ENCODE measurements at places on chromosomes 3 and 15.

- DNase-seq: no peak
Measured at GRCh38 chr3:76383781-76384180, 598.4 kb upstream of the ZNF717 start.

DNA sequence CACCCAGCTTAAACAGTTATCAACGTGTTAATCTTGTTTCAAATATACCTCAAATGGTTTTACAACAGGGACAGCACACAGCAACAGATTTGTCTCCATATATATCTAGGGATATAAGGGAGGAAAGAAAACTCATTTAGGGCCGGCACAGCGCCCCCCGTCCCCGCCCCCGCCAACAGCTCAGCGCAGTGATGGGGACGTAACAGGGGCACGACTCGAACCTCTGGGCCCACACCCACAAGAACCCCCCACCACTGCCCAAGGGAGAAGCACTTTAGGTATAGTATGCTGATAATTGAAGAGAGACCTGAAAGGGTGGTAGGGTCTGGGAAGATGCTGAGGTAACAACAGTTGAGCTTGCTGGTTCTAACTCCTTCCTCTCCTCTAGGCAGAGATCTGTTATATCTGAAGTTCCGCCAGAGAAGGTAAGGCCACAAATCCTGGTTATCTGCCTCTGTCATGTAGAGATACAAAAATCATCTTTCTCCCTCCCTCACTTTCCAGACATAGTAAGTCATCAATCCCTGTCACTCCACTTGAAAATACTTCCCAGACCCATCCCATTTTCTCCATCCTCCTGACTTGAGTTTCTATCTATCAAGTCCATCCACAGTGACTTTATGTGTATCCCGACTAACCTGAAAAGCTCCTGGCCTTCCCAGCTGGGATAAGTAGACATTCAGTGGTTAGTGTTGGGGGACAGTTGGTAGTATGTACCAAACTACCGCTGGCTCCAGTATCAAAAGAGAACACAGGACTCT lies 126.9 kb downstream of the PDZRN3 start:
- no peak for DNase-seq

- DNase-seq: no peak
Measured at GRCh38 chr3:118557513-118557912, 477.1 kb downstream of the IGSF11 start.

DNA sequence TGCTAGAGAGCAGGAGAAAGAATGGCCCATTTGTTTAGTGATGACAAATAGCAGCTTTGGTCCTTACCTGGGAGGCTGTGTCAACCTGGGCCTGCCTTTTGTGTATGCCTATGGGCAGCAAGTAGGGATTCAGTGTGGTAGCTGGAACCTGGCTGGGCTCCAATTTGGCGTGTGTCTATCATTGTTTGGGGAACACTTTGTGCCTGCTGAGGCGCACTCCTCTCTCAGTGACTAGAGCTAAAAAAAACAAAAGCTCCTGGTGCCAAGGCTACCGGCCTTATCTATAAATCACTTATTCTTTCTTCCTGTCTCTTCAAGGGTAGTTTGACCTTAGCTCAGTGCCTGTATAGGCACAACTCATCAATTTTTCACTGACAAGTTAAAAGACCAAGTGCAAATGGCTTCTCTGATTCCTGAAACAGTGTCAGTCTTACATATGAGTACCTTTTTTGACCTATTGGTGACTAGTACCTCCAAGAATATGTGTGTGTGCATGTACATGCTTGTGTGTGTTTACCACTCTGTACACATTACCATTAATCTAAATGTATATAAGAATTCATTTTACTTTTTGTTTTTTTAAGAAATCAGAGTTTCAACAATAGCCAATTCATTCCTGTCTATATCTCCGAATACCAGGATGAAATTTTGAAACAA lies 54.6 kb downstream of the GMNC start:
- no peak for DNase-seq

DNA sequence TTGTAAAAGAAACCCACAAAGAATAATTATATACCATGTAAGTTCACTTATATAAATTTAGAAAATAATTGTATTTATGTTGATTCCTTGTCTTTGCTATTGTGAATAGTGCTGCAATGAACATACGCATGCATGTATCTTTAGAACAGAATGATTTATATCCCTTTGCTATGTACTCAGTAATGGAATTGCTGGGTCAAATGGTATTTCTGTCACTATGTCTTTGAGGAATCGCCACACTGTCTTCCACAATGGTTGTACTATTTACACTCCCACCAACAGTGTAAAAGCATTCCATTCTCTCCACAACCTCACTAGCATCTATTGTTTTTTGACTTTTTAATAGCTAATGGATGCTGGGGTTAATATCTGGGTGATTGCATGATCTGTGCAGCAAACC lies 149.4 kb upstream of the CNTN3 start:
- no peak for DNase-seq

DNA sequence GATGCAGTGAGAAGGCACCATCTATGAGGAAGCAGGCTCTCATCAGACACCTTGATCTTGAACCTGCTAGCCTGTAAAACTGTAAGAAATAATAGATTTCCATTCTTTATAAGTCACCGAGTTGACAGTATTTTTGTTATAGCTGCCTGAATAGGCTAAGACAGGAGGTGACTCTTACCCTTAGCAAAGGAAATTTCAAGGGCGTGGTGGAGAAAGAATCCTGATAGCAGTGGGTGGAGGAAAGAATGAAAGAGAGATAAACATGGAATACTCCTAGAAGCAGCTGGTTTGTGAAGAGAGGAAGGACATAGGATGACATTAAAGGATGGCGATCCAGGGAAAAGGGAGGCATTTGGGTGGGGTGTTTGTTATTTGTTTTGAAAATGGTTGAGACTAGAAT lies 41.4 kb downstream of the SIDT1 start:
- DNase-seq: no peak

- DNase-seq: no peak
Measured at GRCh38 chr3:151976211-151977050, 103.0 kb downstream of the SUCNR1 start.

DNA sequence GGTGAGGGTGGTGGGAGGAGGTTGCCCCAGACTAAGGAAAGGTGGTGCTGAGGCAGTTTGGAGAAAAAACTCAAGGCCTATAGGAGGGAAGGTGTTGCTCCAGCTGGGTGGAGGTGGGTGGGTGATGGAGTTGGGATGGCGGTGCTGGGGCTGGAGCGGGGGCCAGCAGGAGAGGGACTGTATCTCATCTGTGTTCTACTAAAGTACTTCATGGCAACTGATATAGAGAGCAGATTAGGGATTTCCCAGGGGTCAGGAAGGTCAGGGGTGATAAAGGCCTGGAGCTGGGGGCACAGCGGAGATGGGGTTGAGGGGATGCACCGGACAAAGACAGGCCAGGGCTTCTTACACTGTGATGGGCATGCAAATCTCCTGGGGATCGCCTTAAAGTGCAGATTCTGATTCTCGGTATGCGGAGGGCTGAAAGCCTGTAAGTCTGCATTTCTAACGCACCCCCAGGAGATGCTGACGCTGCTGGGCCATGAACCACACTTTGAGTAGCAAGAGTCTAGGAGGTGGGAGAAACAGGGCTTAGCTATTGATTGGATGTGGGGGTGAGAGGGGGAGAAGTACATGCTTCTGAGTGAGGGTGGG lies 4.2 kb downstream of the KLHL40 start:
- DNase-seq: no peak

DNA sequence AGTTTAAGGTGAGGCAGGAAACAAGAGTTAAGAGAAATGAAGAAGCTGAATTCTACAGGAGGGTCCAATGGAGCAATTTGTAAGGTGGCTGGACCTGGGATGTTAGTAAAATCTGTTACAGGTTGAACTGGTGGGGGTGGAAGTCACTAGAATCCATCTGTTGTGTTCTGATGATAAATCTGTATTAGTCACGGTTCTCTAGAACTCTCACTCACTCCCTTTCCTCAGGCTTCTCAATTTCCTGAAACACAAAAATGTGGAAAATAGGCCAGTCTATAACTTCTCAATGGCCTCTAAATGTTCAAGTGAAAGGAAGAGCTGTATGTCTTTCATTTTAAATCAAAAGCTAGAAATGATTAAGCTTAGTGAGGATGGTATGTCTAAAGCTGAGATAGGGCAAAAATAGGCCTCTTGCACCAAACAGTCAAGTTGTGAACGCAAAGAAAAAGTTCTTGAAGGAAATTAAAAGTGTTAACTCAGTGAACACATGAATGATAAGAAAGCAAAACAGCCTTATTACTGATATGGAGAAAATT lies 180.2 kb upstream of the CBLB start:
- no peak for DNase-seq

DNA sequence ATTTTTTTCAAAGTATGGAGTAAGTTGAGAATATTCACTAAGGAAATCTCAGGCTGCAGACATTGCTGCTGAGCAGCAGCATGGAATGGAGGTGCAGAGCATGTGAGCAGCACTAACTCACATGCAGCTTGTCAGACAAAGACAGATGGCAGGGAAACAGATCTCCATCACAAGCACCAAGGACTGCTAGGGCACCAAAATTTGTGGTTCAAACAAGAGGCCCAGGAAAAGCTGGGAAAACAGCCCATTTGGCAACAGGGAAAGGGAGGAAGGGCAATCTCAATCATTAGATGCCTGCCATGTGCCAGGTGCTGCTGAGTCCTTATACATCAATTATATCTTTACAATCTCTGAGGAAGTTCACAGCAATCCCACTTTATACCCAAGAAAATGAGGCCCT lies 47.2 kb upstream of the EIF1B start:
- DNase-seq: no peak

GRCh38 chr3:23800731-23801130 lies 5.0 kb upstream of the UBE2E1 start:
- no peak for DNase-seq

GRCh38 chr3:87336761-87337160 lies 60.4 kb upstream of the POU1F1 start:
- no peak for DNase-seq

DNA sequence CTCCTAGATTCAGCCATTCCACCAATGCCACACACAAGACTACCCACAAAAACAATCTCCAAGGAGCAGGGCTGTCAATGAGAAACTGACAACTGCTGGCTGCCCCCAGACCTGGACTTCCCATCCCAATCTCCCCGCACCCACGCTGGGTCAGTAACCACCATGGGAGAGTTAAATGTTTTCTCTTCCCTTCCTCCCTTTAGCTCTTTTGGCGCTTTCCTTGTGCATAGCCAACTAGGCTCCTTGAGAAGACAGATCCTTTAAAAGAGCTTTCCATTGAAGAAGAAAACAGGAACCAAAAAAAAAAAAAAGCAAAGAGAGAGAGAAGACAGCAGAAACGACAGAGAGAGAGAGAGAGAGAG lies 8.3 kb downstream of the BCL6 start:
- no peak for DNase-seq

DNA sequence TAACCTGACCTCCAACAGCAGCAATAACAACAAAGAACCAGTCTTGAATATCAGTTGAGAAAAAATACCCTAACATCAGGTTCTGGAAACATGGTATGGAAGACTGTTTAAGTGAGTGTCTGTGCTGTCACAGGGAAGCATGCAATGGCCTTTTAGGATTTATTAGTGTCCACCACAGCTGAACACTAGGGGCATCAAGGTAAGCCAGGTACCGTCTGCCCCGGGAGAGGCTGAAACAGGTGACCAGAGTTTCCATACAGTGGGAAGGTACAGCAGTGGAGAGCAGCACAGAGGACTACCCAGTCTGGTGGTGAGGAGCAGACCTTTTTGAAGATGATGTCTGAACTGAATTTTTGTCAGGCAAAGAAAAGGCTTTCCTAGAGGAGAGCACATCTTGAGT lies 18.4 kb downstream of the ZDHHC23 start:
- no peak for DNase-seq

GRCh38 chr3:37993820-37994638 lies 3.4 kb downstream of the VILL start:
- peak; percentile 40 for DNase-seq
